Astrocyte (in vitro differentiated cells and primary cell): ENCODE measurements at places on chromosomes 16 and 17.

GRCh38 chr17:16085066-16085699 lies 85.6 kb downstream of the TTC19 start:
- peak; percentile 78 for DNase-seq

DNA sequence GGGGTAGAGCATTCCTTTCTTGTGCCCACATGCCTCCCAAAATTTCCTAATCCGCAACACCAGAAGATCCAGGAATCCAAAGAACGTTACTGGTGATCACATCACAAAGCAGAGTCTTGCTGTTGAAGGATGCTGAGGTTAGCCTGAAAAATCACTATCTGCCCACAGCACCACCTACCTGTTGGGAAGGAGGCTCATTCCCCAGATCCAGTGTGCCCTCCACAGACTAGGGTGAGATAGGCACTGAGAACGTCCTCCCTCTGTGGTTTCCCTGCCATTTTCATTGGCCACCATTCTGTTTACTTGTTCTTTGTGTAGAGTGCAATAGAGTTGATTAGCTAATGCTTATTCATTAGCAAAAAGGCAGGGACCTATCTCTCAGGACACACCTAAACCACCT lies 30.3 kb downstream of the RCVRN start:
- DNase-seq: no peak

GRCh38 chr16:50389900-50390299 lies 21.1 kb upstream of the BRD7 start:
- no peak for DNase-seq

DNA sequence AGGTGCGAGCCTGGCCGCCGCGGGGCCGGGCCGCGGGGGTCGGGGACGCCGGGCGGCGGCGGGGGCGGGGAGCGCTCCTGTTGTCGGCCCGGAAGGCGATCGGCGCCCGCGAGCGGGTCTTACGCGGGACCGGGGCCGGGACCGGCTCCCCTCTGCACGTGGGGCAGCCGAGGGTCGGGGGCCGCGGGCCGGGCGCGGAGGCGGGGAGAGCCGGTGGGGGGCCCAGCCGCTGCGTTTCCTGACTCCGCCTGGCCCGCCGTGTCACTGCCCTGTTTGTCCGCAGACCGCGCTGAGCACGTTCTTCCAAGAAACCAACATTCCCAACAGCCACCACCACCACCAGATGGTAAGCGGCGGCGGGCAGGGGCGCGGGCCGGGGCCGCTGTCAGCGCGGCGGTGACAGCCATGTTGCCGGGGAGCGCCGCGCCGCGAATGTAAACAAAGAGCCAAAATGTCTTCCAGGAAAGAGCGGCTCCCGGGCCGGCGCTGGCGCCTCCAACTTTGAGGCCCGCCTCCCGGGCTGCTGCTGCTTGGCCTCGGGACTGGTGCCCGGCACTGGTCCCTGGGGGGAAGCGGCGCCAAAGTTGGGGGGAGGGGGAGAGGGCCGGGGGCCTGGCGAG lies 586 bp downstream of the UBALD2 start:
- DNase-seq: no peak

DNA sequence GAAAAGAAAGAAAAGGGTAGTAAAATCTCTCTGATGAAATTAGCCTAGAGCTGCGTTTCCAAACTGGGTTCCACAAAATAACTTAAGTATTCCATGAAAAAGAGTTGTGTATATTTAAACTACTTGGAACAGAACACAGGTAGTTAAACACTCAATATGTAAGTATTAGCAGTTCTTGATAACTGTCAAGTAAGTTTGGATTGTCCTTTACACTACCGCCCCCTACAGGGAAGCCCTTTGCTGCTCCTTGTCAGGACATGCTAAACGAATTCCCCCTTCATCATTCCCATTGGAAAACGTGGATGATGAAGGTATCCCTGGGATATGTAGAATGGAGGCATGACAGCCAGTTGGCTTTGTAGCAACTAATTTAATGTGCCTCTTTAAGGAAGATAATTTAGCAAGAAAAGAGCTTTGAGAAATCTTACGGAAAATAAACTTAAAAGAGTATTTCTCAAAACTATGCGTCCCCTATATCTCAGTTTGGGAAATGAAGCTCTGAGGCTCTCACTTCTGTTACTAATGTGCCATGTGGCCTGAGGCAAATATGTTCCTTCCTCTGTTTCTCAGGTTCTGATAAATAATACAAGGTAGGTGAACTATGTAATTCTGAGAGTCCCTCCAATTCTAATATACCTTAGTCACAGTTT lies 18.8 kb downstream of the NCBP3 start:
- DNase-seq: peak; percentile 45

DNA sequence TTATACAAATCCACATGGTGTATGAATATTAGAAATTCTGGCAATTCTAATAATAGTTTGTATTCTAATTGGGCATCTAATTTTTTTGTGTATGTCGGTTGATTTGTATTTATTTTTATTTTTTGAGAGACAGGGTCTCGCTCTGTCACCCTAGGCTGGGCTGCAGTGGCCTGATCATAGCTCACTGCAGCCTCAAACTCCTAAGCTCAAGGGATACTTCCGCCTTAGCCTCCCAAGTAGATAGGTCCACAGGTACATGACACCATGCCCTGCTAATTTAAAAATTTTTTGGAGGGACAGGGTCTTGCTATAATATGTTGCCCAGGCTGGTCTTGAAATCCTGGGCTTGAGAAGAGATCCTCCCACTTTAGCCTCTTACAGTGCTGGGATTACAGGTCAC lies 104.6 kb downstream of the TRIM37 start:
- DNase-seq: no peak

- no peak for DNase-seq
Measured at GRCh38 chr16:84825896-84826557, 6.2 kb downstream of the CRISPLD2 start.

GRCh38 chr16:1823821-1824220 lies 2.8 kb downstream of the HAGH start:
- DNase-seq: peak; percentile 34

DNA sequence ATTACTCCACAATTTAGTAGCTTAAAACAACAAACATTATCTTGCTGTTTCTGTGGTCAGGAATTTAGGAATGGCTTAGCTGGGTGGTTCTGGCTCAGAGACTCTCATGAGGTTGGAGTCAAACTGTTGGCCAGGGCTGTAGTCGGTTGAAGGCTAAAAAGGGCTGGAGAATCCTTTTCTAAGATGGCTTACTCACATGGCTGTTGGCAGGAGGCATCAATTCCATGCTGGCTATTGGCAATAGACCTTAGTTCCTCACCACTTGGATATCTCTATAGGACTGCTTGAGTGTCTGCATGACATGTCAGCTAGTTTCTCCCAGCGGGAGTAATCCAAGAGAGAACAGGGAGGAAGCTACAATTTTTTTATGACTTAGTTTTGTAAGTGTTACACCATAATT lies 6.6 kb upstream of the EFCAB13 start:
- peak; percentile 58 for DNase-seq

DNA sequence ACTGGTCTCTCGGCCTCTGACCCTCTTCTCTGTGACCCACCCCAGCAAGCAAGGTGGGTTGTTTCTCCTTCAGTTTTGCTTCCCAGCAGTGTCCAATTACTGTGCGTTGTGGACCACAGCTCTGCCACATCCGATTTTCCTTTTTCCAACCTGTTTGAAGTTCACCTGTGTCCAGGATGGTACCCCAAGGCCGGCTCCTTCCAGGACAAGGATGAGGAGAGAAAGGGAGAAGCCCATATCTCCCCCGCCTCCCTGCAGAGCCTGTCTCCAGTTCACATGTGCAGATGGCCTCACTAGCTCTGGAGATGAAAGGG lies 13.5 kb downstream of the NMRAL1 start:
- no peak for DNase-seq

- DNase-seq: no peak
Measured at GRCh38 chr16:85284141-85284817, 172.0 kb upstream of the CIBAR2 start.

GRCh38 chr17:54948380-54948779 lies 20.1 kb downstream of the COX11 start:
- DNase-seq: peak; percentile 99

- DNase-seq: no peak
Measured at GRCh38 chr17:33990943-33991706, 264.0 kb upstream of the CCL2 start.

DNA sequence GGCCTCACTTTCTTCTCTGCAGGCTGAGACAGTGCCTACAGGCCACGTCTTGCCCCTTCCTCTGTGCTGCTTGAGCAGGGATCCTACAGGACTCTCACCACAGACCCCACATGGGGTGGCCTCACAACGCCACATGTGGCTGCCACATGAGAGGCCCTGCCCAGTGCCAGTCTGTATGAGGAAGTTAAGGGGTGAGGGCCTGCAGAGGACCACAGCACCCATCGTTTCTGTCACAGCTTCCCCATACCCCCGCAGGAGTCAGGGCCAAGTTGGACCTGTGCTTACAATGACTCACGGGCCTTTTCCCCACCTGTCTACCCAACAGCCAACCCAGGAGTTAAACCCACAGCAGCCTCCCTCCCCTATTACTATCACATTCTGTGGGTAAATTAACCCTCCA lies 2.9 kb upstream of the GSDMB start:
- no peak for DNase-seq

DNA sequence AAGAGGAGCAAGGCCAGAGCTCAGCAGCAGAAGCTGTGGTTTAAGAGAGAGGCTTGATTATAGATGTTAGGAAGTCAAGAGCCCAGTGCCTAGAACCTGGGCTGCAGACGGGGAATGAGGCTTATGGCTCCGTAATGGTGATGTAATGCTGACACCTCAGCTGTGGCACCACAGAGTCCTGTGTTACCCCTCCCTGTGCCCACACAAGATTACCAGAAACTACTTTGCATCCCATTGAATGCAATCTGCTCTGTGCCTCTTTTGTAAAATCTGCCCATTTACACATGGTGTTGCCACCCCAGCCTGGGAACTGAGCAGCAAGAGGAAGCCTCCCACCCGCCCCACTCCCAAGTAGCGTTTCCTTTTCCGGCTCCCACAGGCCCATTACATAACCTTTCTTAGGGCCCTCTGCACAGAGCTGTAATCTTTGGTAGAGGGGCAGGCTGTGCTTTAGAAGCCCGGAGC lies 57.0 kb downstream of the PITPNC1 start:
- DNase-seq: no peak

GRCh38 chr17:47905221-47905733 lies 9.2 kb downstream of the SP2 start:
- peak; percentile 80 for DNase-seq

- no peak for DNase-seq
Measured at GRCh38 chr16:53988136-53988535, 284.2 kb downstream of the FTO start.

- DNase-seq: no peak
Measured at GRCh38 chr16:87295259-87295658, 21.9 kb downstream of the C16orf95 start.
